Activated T-helper 1 cell treated with anti-CD3 and anti-CD28 coated beads, Interleukin-12 subunit alpha, Interleukin-12 subunit beta, Interleukin-2, Interleukin-4 antibody, amounts not matched to agents 30 ng/mL and 10 ng/mL and 1 ng/mL, durations not matched to agents 14 hours and 24 hours and 36 hours (primary cell): ENCODE measurements at places on chromosomes 12 and 14. TPM values are rescaled to one million over a fixed set of nuclear protein-coding genes. Genes with fewer than 3 reads are reported as not detected.

GRCh38 chr12:77685901-77686300 lies 144.8 kb upstream of the NAV3 start:
- no peaks in the 10 kb centered on the region for H3K4me1 ChIP-seq
- no peak overlapping the region for H3K27ac ChIP-seq
- no peak for DNase-seq
- no peak overlapping the region for H3K4me3 ChIP-seq
- H3K36me3 ChIP-seq = no peaks in the 10 kb centered on the region

DNA sequence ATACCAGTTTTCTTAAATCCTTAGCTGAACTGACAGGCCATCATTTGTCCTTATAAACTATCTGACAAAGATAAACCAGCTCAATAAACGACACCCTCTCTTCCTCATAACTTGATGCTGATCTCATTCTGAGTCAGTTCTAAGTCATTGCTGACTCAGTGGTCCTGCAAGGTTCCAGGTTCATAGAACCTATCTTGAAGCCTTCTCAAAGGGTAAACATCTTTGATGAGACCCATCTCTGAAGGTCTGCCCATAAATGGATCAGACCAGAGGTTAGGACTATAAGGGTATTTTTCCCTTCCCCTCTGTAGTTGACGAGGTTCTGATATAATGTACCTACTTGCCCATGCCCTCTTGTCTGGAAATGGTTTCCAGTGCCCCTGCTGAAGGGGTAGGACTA lies 11.9 kb downstream of the NAA25 start:
- peak overlapping the region; percentile 76 for H3K27ac ChIP-seq
- H3K36me3 ChIP-seq = peaks cover 39% of the 10 kb centered on the region
- peak overlapping the region; percentile 38 for H3K4me3 ChIP-seq
- peaks cover 26% of the 10 kb centered on the region for H3K4me1 ChIP-seq
- DNase-seq = no peak

GRCh38 chr12:92543840-92544239 lies 158.9 kb upstream of the PLEKHG7 start:
- H3K27me3 ChIP-seq = no peaks in the 10 kb centered on the region
- H3K4me1 ChIP-seq = peaks cover 54% of the 10 kb centered on the region

DNA sequence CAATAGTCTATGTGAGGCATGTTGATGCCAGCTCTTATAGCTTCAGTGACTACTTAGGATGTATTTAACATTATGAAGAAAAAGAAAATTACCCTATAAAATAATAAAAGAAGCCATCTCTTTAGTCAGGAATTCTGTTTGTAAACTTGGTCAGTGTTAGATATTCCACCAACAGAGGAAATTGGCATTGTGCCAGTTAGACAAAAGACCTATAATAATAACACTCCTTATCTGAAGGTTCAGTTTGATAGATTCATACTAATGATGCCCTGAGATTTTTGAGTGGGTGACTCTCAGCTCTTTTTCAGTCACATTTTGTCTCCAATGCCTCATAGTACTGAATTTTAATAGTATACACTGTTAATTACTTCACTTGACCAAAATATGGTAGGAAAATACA lies 6.6 kb downstream of the SYT10 start:
- no peaks in the 10 kb centered on the region for H3K36me3 ChIP-seq
- H3K4me1 ChIP-seq = no peaks in the 10 kb centered on the region
- no peak for DNase-seq
- H3K4me3 ChIP-seq = no peak overlapping the region

Gene ZFC3H1
- 57.7 and 58.6 TPM in 2 replicates for total RNA-seq

- no peaks in the 10 kb centered on the region for H3K4me1 ChIP-seq
- no peak overlapping the region for H3K27ac ChIP-seq
- no peaks in the 10 kb centered on the region for H3K36me3 ChIP-seq
Measured at GRCh38 chr12:59453475-59453874, 142.4 kb upstream of the SLC16A7 start.

DNA sequence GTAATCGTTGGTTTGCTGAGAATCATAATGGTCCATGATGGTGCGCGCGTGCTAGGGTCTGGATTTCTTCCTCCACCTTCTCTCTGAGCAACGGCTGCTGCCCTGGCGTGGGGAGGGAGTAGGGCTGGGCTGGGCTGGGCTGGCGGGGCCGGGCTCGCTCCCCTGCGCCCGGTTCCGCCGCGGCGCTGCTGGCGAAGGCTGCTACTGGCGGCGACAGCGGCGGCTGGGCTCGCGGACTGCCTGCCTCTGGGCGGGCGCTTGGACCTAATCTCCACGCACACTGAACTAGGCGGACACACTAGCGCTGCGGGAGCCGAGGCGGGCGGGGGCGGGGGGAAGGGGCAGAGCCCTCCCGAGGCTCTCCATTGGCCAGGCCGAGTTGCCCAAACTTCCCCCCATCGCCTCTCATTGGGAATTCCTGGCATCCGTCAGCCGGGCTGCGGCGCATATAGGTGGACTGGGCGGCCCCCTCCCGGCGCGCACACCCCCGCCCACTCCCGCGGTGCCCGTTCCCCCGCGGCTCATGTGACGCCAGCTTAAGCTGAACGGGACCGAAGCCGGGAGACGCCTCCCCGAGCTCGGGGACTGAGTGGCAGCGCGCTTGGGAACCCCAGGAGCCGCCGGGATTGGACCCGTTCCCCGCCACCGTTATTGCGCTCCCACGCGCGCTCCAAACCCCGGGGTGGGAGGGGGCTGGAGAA lies at the start of gene ACTN1:
ACTN1 (minus strand) TSS at position 282 of the 701 bp plus-strand sequence; CDS start at position 36, 246 bp downstream.
- H3K4me1 ChIP-seq = peaks cover 22% of the 10 kb centered on the region
- DNase-seq = peak; percentile 22
- H3K27ac ChIP-seq = peak within 1 kb of the TSS; percentile 68
- peaks cover 32% of the 10 kb centered on the region for H3K27me3 ChIP-seq

DNA sequence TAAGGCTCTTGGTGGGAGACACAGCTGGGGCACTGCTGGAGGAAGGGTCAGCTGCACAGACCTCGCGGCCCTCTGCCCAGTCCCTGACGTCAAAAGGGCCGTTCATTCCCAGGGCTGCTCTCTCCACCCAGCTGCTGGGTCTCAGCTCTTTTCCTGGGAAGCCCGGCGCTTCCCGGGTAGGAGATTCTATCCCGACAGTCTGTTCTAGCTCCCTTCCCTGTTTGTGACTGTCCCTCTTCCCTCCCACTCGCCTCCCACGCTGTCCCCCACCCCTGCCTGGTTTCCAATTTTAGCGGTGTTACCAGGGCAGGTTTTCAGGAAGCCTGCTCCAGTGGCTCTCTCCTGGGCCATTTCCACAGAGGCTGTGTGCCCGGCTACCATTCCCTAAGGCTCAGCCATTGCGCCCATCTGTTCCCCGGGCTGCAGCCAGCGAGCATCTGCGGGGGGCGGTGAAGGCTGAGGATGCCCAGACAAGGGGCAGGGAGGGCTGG lies 186.6 kb downstream of the CACNA1C start:
- H3K36me3 ChIP-seq = no peaks in the 10 kb centered on the region
- DNase-seq = no peak
- no peak overlapping the region for H3K27ac ChIP-seq
- H3K4me3 ChIP-seq = no peak overlapping the region

Gene TUNAR
- not detected in 2 replicates for total RNA-seq
